ENCODE measurements at places on chromosomes 5 and 9.

DNA sequence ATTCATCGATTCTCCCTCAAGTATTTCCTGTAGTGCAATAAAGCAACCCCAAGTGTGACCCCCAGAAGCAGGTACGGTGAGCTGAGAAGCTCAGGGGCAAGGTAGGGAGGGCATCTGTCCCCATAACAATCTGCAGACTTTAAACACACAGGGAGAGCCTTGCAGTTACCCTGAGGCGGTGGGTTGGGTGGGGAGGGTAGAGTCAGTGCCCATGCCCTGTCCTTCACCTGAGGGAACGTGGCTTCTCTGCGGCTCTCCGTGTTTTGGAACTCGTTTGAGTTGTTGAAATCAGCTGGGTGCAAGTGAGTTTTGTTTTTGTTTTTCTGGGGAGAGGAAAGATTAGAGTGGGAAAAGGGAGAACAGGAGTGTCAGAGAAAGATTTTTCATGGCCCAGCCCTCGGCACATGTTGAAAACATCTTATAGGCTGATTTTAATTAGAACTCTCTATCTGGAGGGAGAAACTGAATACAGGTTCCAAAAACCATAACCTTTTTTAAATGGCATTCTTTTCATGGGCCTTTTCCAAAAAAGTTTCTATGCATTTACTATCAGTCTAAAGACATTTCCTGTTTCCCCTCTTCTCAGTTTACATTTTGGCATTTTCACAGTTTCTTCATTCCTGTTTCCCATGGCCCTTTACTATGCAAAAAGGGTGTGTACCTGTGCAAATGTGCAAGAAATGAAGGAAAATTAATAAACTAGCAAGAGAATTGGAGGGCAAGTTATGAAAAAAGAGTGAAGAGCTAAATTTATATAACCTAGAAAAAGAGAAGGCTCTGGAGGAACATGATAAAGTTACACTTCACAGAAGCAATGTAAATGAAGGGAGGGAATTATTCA lies 266.5 kb upstream of the VLDLR start:
- DNase-seq, result no peak

DNA sequence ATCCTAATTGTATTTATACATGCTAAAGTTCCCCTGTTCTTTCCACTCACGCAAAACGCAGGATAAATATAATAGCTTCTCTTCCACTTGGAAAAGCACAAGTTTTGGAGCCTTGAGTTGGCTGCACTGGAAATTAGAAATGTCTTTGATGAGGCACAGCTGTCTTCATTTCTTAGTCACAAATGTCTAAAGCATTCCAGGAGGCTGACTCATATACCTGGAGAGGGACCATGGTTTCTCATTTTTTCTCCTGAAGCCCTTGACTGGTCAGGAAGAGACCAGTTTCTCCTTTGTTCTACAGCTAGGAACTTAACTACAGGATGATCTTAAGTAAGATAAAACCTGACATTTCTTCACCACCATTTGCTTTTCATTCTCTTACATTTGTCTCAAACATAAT lies 16.2 kb downstream of the MTX3 start:
- DNase-seq, result no peak

GRCh38 chr5:149416987-149417710 lies 38.1 kb upstream of the IL17B start:
- no peak for DNase-seq

DNA sequence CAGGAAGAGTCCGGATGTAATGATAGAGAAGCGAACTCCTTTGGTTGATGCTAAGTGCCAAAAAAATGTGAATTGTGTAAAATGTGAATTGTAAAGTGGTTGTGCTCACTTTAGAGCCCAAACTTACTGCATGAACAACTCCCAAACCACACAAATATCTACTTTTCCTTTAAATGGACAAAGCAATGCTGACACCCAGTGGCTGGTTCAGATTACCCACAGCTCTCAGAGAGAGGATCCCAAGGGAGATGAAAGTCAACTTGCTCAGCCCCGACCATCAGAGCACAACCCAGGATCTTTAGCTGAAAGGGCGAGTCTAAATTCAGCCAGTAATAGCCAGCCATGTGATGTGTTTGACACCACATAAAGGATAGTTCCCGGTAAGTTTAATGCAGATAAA lies 133.7 kb downstream of the NMUR2 start:
- DNase-seq, result no peak

- DNase-seq, result no peak
Observed at GRCh38 chr5:135212361-135213026, 178.5 kb upstream of the PITX1 start.

Data from T1000 (cell line).